ENCODE measurements at places on chromosomes 11 and 22.

GRCh38 chr22:31561238-31561887 is 65.0 kb downstream of the SFI1 start:
- DNase-seq, result peak; percentile 53

DNA sequence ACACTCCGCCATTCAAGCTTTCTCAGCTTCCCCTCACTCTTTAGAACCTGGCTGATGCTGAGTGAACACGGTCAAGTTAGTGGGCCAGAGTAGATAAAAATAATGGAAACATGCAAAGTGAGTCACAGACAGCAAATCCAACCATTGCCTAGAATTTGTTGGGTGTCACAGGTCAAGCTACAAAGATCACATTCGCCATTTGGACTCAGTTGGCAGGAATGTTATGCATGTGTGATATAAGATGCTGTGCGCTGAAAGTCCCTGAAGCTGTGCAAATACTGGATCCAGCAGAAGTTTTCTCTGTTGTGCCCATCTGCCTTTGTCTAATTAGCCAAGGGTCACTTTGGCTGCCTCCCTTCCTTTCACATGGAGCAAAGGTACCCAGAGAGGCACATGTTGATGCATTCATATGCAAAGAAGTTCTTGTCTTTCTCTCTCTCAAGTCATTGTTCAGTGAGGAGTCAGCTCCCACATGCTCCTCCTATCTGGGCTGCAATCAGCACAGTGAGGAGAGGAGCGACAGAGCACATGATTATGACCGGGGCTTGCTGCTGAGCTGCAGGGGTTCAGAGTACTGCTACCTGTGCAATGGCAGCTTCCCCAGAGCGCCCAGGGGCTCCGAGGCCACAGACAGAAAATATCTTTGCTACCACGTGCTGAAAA is 39.7 kb downstream of the FLI1 start:
- DNase-seq, result no peak

DNA sequence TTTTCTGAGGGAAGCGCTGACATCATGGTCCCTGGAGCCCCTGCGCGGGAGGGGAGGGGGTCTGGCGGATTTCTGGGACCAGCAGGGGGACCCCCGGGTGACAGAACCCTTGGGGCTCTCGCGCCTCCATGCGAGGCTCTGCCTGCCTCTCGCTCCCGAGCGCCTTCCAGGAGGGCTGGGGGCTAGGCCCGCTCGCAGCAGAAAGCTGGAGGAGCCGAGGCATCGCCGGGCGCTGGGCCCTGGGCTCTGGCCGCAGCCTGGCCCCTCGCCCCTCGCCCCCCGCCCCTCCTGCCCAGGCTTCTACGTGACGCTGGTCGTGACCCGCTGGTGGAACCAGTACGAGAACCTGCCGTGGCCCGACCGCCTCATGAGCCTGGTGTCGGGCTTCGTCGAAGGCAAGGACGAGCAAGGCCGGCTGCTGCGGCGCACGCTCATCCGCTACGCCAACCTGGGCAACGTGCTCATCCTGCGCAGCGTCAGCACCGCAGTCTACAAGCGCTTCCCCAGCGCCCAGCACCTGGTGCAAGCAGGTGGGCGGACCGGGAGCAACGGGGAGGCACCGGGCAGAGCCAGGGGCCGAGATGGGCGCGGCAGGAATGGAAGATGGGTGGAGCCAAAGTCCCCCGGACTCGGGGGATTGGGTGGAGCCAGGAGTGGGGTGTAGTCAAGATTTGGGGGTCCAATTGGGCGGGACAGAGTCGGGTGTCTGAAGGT is 5.4 kb downstream of the BEST1 start:
- peak; percentile 36 for DNase-seq

GRCh38 chr11:61049859-61050258 is 52.4 kb upstream of the CD5 start:
- no peak for DNase-seq

GRCh38 chr11:101523634-101524260 is 60.1 kb downstream of the TRPC6 start:
- DNase-seq, result no peak

- no peak for DNase-seq
These were observed 3.6 kb downstream of the CCDC85B start for GRCh38 chr11:65894034-65894591.

DNA sequence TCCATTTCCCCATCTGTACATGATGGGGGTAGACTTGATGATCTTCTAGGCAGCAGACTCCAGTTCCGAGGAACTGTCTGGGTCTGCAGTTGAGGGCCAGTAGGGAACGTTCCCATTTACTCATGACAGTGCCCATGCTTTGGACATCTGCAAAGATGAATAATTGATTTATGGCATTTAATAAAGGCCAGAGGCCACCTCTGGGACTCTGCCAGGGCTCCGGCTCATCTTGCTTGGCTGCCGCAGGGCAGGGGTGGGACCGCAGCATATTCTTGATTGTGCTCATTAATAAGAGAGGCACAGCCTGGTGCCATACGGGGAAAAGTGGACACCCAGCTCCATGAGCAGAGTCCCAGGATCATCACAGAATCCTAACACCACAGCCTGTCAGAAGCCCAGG is 28.1 kb upstream of the KLHL35 start:
- DNase-seq, result no peak

- no peak for DNase-seq
These were observed 92.8 kb upstream of the TEAD1 start for GRCh38 chr11:12581416-12581815.

GRCh38 chr11:6586434-6587359 is 16.7 kb downstream of the RRP8 start:
- no peak for DNase-seq

GRCh38 chr22:30643055-30643875 is 7.7 kb downstream of the SLC35E4 start:
- no peak for DNase-seq

DNA sequence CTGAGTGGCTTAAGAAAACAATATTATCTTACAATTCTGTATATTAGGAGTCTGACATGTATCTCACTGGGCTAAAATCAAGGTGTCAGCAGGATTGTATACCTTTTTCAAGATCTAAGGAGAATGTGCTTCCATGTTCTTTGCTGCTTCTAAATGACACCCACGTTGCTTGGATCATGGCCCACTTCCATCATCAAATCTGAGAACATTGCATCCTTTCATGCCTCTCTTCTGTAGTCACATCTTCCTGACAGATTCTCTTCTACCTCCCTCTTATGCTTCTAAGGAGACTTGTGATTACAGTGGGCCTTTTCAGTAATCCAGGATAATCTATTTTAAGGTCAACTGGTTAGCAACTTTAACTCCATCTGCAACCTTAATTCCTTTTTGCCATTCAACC is 499.4 kb downstream of the FAM181B start:
- DNase-seq, result no peak

- DNase-seq, result no peak
These were observed 60.1 kb downstream of the DCUN1D5 start for GRCh38 chr11:103031834-103032233.

DNA sequence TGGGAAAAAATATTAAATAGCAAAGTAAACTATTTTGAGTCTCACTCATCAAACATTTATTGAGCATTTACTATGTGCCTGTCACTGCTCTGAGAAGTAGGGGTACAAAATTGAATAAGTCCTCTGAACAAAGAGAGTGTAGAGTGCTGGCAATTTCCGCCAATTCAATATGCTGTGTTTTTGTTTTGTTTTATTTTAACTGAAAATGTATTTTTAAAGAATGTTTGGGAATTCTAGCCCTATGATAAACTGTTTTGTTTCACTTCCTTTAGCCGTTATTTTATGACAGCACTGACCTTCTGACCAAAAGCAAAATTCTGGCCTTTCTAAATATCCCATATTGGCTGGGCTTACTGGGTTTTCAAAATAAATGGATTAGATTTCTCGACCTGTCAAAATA is 64.7 kb upstream of the LMO2 start:
- no peak for DNase-seq

GRCh38 chr11:123695231-123695630 is 40.8 kb upstream of the SCN3B start:
- DNase-seq, result no peak

DNA sequence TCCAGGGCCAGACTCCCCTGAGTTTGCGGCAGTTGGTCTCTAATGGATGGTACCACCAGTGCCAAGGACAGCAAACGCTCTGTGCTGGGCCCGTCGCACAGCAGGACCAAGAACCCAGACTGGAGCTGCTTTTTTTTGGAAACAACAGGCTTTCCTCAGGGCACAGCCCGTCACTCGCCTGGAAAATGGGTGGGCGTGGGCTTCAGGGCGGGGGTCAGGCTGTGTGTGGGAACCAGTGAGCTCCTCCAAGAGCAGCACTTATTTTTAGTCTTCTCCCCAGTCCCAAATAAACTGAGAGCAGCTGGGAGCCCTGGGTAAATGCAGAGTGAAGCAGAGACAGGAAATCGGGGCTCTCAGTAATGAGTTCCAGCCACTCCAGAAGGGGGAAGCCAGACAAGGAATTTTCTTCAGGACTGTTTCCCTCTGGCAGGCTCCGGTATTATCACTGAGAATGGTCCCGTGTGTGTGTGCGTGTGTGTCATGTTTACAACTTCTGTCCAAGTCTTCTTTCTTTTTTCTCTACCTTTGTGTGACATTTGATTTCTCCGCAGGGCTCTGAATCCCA is 63.0 kb downstream of the PPFIBP2 start:
- DNase-seq, result no peak

DNA sequence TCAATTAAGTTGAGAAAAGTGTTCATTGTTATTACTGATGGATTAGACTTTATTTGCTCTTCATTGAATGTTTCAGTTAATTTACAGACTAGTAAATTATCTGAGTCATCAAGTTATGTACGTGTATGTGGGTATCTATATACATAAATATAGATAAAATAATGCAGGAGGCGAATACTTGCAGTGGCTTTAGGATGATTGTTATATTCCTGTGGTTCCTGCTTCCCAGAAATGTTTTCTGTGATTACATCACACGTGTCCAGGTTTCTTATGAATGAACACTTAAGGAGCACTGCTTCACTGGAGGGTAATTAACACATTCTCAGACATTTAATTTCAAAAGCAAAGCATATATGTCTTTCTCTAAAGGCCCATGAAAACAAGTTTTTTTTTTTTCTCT is 28.4 kb downstream of the YAP1 start:
- DNase-seq, result no peak

DNA sequence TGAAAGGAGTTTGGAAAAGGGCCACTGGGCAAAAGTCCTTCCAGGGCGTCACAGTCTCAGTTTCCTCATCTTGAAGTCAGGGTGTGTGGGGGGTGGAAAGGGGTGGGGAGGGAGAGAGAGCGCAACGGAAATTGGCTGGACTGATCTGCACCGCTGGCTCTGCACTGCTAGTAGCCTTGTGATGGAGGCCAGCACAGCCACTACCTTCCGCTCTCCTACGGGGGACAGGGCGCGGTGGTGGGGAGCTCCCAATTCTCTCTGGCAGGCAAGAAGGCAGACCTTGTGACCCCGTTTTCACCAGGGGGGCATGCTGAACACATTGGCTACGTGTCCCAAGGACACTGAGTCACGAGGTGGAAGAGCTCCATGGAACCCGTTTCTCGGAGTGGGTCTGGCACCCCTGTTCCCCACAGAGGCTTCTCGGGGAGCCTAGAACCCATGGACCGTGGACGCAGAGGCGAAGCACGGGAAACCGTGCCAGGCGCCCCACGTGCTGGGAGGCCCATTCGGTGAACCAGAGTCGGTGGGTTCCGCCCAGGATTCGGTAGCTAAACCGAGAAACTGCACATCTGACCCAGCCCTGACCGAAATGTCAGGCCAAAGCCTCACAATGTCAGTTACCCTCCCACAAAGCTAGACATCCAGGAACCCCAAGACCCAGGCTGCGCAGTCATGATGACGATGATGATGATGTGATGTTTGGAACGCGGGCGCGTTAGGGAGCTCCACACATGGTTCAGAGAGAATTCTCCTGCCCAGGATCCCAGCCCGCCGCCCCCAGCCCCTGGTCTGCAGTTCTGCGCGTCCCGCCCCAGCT is 28.3 kb upstream of the WNT11 start:
- DNase-seq, result no peak

DNA sequence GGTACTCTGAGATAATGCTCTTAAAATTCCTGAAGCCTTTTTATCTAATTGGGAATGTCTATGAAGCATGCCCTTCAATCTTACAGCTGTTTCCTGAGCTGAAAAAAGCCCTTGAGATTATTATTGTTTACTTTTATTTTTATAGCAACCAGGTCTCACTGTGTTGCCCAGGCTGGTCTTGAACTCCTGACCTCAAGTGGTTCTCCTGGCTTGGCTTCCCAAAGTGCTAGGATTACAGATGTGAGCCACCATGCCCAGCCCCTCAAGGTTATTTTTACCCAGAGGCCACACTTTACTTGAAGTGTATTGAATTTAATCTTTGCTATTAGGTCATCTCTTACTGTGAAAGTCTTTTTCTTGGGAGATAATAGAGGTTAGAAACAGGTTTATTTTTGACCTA is 7.0 kb upstream of the SWAP70 start:
- no peak for DNase-seq

DNA sequence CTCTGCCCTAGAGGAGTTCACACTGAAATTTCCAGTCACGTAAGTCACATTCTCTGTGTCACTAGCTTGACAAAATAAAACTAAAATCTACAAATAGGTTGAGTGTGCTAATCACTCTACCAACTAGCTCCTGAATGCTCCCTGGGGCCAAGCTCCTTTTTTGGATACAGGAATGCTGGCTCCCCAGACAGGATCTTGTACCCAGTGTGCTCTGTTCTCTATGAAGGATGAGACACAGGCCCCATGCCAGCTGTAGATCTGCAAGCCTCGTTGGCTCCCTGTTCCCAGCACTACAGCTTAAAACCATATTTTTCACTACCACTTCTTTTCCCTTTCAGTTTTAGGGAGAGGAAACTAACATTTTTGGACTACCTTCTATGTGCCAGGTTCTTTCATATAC is 3.7 kb upstream of the IPO7 start:
- no peak for DNase-seq

DNA sequence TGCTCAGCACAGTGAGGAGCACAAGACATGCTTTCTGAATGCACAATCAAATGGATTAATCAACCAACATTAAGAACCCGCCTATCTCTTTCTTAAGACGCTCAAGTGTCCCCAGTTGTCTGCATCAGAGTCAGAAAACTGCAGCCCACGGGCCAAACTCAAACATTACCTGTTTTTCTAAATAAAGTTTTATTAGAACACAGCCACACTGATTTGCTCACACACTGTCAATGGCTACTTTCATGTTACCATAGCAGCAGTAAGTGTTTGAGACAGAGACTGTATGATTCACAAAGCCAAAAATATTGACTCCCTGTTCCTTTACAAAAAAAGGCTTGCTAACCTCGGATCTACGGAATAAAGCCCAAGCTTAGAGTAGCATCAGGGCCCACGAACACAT is 49.0 kb upstream of the ISX start:
- no peak for DNase-seq

- DNase-seq, result no peak
These were observed 29.5 kb upstream of the FTH1 start for GRCh38 chr11:61996933-61997332.

- no peak for DNase-seq
These were observed 13.1 kb upstream of the MFRP start for GRCh38 chr11:119359365-119360214.

- DNase-seq, result peak; percentile 62
These were observed 817 bp downstream of the RELT start for GRCh38 chr11:73376803-73377629.

Measured in stimulated activated naive CD8-positive, alpha-beta T cell treated with anti-CD3 and anti-CD28 coated beads, Interleukin-15, amount 100 ng/mL, for 72 hours (primary cell).